ENCODE measurements at places on chromosomes 7 and 10.

DNA sequence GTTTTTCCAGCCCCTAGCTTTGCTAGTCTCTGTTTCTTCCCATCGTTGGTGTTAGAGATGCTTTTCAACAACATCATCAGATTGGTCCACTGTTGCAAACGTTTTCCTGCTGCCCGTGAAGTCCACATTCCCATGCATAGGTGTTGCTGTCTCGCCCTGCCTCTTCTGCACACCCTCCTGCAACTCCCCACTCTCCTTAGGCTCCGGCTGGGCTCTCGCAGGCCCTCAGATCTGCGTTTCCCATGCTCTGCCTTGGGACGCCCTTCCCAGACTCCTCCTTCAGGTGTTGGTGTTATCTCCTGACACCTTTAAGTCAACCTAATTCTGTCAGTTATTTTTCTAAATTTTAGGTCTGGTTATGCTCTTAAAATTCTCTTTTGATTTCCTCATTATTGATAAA is 55.0 kb downstream of the ZMYND11 start:
- DNase-seq: no peak

DNA sequence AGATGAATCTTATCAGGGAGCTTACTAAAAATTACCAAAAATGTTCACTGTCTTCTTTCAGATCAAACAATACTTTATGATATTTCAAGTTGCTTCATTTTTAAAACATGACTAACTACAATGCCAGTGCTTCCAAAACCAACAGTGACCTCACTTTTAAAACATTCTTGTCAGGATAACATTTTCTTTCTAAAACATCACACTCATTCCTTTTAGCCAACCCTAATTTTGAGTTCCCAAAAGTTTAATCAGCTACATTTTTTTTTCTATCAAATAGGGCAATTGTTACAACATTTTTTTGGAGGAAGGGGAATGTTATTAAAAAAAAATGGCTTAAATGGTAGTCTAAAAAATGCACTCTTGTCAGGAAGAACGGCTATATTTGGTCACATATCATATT is 37.3 kb downstream of the RTKN2 start:
- DNase-seq: no peak

DNA sequence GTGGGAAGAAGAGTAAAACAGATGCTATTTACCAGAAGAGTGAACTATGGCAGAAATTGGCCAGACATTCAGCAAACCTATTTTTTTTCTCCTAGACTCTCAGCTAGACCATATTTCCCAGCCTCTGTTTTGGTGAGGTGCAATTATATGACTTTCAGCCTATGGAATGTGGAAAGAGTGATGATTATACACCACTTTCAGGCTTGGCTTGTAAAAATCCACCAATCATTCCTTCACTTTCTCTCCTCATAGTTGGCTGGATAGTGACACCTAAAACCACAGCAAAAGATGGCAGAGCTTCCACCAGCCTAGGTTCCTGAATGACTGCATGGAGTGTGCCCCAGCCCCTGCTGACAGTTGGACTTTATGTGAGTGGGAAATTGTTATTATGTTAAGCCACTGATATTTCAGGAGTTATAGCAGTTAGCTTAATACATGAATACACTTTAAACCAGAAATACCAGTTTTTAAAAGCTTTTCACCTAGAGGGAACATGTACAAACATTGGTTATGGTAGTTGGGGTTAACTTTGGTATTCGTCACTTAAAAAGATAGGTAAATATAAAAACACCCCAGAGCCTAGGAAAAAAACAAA is 19.1 kb upstream of the TNKS2 start:
- no peak for DNase-seq

DNA sequence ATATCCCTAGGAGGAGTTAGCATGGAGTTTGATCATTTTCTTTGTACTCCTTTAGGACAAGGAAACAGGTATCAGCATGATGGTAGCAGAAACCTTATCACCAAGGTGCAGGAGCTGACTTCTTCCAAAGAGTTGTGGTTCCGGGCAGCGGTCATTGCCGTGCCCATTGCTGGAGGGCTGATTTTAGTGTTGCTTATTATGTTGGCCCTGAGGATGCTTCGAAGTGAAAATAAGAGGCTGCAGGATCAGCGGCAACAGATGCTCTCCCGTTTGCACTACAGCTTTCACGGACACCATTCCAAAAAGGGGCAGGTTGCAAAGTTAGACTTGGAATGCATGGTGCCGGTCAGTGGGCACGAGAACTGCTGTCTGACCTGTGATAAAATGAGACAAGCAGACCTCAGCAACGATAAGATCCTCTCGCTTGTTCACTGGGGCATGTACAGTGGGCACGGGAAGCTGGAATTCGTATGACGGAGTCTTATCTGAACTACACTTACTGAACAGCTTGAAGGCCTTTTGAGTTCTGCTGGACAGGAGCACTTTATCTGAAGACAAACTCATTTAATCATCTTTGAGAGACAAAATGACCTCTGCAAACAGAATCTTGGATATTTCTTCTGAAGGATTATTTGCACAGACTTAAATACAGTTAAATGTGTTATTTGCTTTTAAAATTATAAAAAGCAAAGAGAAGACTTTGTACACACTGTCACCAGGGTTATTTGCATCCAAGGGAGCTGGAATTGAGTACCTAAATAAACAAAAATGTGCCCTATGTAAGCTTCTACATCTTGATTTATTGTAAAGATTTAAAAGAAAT is 4.8 kb downstream of the BAMBI start:
- peak; percentile 45 for DNase-seq
